ENCODE measurements at places on chromosomes 1 and 21. TPM values are rescaled to one million over a fixed set of nuclear protein-coding genes. Genes with fewer than 3 reads are reported as not detected.
A peak's percentile ranks its signal among the peaks of the same experiment; 100 is the strongest.

LCE6A gene
- polyA plus RNA-seq: not detected

DNAJC8 gene
- polyA plus RNA-seq: 72.7 TPM

ARTN gene
- 0.83 TPM for polyA plus RNA-seq

HDAC1 gene
- polyA plus RNA-seq: 161 TPM

C8B gene
- 0.45 TPM for polyA plus RNA-seq

OR2G2 gene
- polyA plus RNA-seq: not detected

DCAF8 gene
- 145 TPM for polyA plus RNA-seq

GJA8 gene
- polyA plus RNA-seq: not detected

BCAR3 gene
- 15.9 TPM for polyA plus RNA-seq

LGR6 gene
- 0.28 TPM for polyA plus RNA-seq

CASZ1 gene
- 13.5 TPM for polyA plus RNA-seq

FOXD3 gene
- polyA plus RNA-seq: 0.54 TPM

DNA sequence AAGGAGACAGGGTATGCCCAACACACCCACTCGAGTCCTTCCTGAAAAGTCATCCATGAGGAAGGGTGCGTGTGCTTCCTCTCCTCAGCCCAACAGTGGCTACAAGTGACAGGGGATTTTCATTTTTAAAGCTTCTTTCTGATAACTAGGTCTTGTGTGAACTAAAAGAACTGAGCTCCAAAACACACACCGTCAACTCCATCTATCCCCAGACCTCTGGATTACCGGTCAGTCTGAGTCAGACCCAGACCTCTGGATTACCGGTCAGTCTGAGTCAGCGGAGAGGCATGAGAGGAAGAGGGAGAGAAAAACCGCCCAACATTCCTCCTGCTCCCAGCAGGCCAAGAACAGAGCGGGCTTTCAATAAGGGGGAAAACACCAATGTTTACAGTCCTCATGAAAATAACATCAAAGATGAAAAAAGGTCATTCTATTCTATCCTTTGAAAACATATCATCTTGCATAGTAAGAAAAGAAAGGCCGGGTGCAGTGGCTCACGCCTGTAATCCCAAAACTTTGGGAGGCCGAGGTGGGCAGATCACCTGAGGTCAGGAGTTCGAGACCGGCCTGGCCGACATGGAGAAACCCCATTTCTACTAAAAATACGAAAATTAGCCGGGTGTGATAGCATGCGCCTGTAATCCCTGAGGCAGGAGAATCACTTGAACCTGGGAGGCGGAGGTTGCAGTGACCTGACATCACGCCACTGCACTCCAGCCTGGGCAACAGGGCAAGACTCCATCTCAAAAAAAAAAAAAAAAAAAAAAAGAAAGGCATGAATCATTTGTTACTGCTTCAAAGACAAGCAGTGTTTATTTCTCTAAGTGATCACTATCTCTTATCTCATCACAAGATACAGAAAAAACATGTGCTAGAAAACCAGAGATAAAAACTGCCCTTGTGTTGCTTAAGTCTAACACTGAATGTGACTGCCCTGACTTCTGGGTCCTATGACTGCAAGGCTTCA lies 3.4 kb downstream of the PTTG1IP start:
- no peak overlapping the region for H3K4me3 ChIP-seq
- peak overlapping the region; percentile 17 for H3K27ac ChIP-seq
- peaks cover 11% of the 10 kb centered on the region for H3K4me1 ChIP-seq
- H3K36me3 ChIP-seq: no peaks in the 10 kb centered on the region
- DNase-seq: peak; percentile 51
- H3K27me3 ChIP-seq: no peaks in the 10 kb centered on the region

DNA sequence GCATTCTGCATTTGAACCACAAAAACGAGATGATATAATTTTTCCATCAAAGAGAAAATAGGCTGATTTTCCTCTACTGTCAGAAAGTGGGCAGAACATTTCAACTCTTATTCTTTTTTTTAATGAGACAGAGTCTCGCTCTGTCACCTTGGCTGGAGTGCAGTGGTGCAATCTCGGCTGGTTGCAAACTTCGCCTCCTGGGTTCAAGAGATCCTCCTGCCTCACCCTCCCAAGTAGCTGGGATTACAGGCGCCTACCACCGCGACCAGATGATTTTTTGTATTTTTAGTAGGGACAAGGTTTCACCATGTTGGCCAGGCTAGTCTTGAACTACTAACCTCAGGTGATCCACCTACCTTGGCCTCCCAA lies 11.6 kb downstream of the DSTYK start:
- no peak overlapping the region for H3K27ac ChIP-seq
- no peaks in the 10 kb centered on the region for H3K36me3 ChIP-seq
- no peaks in the 10 kb centered on the region for H3K4me1 ChIP-seq
- DNase-seq: no peak

DNA sequence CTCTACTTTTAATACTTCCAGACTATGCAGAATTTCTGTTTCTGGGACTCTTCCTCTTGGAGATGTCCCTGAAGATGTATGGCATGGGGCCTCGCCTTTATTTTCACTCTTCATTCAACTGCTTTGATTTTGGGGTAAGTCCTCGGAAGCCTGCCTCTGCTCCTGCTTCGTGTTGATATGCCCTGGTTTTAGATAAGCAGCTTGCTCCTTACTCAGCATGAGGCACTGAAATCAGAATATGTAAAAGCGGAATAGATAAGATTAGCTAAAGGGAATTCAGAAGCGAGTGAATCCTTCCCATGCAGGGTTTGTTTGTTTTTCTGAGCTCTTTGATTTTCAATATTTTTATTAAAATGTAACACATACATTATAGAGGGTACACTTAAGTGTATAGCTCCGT lies 234.7 kb downstream of the CACNA1E start:
- no peaks in the 10 kb centered on the region for H3K4me1 ChIP-seq
- H3K36me3 ChIP-seq: peaks cover 3% of the 10 kb centered on the region
- no peak overlapping the region for H3K4me3 ChIP-seq

GRCh38 chr1:32825181-32825580 lies 7.7 kb downstream of the S100PBP start:
- no peaks in the 10 kb centered on the region for H3K27me3 ChIP-seq
- H3K4me1 ChIP-seq: no peaks in the 10 kb centered on the region
- peaks cover 14% of the 10 kb centered on the region for H3K36me3 ChIP-seq
- DNase-seq: no peak
- H3K4me3 ChIP-seq: no peak overlapping the region

DNA sequence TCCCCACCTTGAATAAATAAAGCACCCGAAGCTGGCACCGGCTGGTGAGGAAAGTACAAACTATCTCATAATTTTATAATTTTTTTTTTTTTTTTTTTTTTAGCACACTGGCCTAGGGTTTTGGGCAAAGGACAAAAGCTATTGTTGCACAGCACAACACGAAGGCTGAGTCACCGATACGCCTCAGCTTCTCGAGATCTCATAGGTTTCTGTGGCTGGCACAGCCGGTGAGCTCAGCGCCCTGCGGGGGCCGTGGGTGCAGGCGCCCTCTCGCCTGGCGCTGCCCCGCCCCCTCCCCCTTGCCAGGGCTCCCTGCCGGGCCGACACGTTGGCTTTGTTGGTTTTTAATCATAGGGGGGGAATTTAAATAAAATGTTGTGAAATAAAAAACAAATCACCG lies 17.2 kb downstream of the CASZ1 start:
- peak overlapping the region; percentile 25 for H3K27ac ChIP-seq
- H3K4me3 ChIP-seq: no peak overlapping the region
- no peaks in the 10 kb centered on the region for H3K36me3 ChIP-seq

DNA sequence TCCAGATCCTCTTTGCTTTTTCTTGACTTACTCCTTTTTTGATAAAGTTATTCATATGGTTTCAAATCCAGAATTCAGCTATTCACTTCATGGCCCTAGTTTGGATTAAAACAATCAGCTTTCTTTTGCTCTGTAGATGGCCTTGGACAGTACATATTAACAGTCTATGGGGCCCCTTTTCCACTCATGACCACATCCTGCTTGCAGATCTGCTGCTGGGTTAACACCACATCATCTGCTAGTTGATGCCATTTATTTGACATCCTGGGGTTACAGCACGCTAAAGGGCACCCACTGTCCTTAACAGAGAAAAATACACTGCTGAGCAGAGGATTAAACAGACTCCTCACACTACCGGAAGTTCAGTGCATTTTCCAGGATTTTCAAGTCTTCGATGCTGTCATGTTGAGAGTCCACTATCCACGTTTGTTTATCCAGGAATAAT lies 941 bp upstream of the IFI16 start:
- H3K4me3 ChIP-seq: no peak overlapping the region
- peak overlapping the region; percentile 95 for H3K27ac ChIP-seq
- DNase-seq: peak; percentile 64

GRCh38 chr21:28522014-28522799 lies 470.5 kb downstream of the LTN1 start:
- peak; percentile 6 for DNase-seq
- no peaks in the 10 kb centered on the region for H3K36me3 ChIP-seq
- H3K27me3 ChIP-seq: no peaks in the 10 kb centered on the region
- H3K27ac ChIP-seq: no peak overlapping the region

DNA sequence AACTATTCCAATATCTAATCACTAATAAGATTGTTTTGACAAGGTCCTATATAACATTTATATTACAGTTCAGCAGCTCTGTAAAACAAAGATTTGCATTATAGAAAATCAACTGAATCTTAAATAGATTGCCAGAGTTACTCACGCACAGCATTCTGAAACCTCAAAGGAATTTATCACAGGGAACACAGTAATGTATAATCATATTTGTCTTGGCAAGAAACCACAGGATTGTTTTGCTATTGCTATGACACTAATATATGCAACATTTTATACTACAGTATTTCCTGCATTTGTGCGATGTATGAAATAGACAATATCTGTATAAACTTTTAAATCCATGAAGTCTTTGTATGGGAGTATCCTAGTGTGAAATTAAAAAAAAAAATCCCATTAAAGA lies 101.4 kb downstream of the PLPPR5 start:
- no peaks in the 10 kb centered on the region for H3K27me3 ChIP-seq
- H3K27ac ChIP-seq: no peak overlapping the region

GRCh38 chr1:78715181-78715661 lies 65.6 kb downstream of the IFI44 start:
- H3K36me3 ChIP-seq: no peaks in the 10 kb centered on the region
- H3K4me1 ChIP-seq: no peaks in the 10 kb centered on the region
- H3K4me3 ChIP-seq: no peak overlapping the region
- no peak overlapping the region for H3K27ac ChIP-seq
- DNase-seq: no peak

DNA sequence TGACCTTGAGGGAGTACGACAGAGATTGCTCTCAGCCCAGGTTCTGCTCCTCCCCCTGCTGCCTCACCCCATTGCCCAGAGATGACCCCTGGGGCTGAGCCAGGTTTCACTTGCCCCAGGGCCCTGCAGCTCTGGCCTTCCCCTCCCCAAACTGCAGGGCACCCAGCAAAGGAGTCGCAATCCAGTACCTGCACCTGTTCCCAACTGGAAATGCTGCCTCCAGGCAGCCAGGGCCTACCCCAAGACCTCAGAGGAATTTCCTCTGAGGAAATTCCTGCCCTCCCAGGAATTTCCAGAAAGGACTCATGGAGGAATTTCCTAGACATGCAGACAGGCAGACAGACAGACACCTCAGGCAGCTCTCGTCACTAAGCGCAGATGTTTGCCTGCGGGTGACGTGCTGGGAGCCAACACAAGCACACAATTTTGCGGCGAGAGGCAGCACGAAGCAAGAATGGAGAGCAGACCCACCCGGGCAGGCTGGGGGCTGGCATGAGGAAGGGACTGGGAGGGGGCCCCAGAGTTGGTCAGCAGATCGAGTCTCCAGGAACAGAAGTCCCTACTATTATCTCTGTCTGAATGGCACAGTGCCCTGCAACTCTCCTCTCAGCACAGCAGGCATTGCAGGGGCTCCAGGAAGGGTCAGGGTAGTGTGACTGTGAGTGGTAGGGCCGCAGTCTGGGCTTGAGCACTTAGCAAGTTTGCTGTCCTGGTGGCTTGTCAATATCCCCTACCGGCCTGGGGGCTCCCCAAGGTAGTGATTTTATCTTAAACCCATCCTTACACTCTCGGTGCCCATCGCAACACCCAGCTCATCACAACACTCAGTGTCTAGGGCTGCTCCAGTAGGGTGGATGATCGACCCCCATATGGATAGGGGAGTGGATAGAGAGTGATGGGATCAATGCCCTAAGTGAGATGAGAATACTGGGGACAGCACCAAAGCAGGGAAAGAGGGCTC lies 2.9 kb upstream of the EFNA1 start:
- no peaks in the 10 kb centered on the region for H3K36me3 ChIP-seq
- no peaks in the 10 kb centered on the region for H3K27me3 ChIP-seq
- H3K4me1 ChIP-seq: peaks cover 47% of the 10 kb centered on the region
- peak overlapping the region; percentile 89 for H3K27ac ChIP-seq
- no peak overlapping the region for H3K4me3 ChIP-seq

DNA sequence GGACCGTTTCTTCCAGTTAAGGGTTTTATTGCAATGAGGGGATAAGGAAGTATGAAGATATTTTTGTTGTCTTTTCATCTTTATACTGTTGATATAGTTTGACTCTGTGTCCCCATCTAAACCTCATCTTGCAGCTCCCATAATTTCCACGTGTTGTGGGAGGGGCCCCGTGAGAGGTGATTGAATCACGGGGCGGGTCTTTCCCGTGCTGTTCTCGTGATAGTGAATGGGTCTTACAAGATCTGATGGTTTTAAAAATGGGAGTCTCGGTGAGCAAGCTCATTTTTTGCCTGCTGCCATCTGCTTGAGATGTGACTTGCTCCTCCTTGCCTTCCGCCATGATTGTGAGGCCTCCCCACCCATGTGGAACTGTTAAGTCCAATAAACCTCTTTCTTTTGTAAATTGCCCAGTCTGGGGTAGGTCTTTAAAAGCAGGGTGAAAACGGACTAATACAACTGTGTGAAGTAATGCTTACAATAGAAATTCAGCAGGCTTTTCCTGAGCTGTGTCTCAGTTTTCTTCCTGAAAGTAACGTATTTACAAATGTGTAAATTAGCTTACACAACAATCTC lies 377.3 kb downstream of the SIPA1L2 start:
- H3K27me3 ChIP-seq: no peaks in the 10 kb centered on the region
- no peaks in the 10 kb centered on the region for H3K36me3 ChIP-seq
- no peak overlapping the region for H3K4me3 ChIP-seq
- H3K4me1 ChIP-seq: no peaks in the 10 kb centered on the region
- no peak for DNase-seq
